ENCODE measurements at places on chromosomes 3 and 15.
A peak's percentile ranks its signal among the peaks of the same experiment; 100 is the strongest.

DNA sequence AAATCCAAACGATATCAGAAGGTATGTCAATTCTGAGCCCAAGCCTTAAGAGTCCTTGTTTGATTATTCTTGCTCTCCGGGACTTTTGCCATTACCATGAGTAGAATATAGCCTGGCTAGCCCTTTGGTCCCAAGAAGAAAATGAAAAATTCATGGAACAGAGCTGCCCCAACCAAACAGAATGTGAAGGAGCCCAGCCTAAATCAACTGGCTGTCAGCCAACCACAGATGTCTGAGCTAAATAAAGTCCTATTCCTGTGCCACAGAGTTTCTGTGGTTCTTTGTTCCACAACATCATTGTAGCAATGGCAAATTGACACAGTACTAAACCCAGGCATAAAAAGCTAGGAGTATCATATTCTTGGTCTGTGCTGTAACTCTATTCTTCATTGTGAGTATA is 185.2 kb downstream of the CPNE4 start:
- no peak for DNase-seq

DNA sequence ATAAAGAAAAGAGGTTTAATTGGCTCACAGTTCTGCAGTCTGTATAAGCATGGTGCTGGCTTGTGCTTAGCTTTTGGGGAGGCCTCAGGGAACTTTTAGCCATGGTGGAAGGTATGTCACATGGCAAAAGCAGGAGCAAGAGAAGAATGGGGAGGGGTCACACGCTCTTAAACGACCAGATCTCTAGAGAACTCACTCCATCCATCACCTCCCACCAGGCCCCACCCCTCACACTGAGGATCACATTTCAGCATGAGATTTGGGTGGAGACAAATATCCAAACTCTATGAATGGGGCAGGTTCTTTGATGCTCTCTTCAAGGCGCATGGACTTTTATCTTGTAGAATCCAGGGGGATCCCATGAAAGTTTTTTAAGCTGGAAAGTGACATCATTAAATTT is 75.7 kb downstream of the ITPR1 start:
- DNase-seq = no peak

DNA sequence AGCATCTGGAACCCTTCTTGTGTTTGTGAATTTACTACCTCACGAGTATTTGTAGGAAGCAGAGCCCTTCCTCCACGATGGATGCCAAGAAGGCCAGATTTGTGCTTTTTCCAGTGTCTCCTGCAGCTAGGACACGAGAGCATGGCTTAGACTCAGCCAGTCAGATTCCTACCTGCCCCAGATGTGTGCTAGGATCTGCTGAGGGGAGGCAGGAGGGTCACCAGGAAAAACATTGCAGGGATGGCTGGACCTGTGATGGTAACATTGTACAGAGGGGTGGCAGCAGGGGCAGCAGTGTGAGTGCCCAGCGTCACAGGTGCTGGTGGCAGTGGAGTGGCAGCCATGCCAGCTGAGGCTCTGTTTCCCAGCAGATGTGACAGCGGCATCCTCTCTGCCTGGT is 285.3 kb downstream of the FAM43A start:
- no peak for DNase-seq

DNA sequence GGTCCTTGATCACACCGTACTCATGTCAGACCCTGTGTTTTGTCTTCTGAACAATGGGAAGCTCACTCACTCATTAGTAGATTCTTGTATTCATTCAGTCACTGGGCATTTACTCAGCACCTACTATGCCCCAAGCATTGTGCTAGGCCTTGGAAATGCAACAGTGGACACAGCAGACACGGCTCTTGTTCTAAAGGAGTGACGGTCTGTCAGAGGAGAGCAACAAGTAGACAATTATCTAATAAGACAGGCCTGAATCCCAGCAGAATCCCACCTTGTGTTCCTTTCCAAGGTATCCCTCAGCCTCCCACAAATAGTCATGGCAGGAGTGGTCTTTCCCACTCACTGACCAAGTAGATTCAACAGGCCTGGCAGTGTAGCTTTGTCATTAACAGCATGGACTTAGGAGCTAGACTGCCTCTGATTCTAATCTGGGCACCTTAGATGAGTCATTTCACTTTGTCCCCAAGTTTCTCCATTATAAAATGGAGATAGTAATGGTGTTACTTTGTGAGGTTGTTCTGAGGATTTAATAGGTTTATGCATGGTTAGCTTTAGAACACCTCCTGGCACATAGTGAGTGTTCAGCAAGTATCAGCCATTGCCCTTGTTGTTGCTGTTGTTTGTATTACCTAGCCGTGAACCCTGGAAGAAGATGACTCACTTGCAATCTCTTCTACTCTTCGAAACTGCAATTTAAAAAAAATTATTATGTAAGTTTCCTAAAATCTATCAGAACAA is 69.1 kb downstream of the SSUH2 start:
- no peak for DNase-seq

DNA sequence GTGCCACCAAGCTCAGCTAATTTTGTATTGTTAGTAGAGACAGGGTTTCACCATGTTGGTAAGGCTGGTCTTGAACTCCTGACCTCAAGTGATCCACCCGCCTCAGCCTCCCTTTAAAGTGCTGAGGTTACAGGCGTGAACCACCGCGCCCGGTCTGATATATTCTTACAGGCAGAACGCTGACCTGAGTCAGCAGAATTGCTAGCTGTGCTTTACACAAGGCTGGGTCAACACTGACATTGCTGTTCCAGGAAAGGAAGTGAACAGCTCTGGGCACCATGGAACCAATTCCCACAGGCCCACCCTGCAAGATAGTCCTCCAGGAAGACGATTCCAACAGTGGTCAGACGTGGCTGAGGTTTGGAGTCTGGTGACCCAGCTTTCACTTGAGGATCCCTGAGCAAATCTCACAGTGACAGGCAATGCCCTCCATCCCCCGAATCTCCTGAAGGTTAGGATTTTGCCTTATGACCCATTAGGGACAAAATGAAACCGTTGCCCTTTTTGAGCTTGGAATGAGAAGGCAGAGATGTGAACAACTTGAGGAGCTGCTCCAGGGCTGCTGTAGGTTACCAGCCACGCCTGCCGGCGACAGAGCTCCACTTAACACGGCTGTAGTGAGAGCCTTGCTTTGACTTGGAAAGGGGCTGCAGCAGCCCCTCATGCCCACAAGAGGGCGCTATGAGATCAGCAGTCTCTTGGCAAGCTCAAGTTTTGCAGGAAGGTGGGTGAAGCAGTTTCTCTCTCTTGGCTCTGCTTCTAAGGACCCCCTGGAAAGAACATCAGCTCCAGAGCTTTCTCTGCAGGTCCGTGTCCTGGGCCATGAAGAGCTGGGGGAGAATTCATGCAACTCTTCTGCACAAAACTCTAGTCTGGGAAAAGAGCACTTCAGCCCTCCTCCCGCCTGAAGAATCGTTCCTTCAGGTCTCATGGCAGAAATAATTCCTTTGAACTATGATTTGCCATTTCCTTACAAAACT is 74.1 kb downstream of the SENP2 start:
- DNase-seq = peak; percentile 60

DNA sequence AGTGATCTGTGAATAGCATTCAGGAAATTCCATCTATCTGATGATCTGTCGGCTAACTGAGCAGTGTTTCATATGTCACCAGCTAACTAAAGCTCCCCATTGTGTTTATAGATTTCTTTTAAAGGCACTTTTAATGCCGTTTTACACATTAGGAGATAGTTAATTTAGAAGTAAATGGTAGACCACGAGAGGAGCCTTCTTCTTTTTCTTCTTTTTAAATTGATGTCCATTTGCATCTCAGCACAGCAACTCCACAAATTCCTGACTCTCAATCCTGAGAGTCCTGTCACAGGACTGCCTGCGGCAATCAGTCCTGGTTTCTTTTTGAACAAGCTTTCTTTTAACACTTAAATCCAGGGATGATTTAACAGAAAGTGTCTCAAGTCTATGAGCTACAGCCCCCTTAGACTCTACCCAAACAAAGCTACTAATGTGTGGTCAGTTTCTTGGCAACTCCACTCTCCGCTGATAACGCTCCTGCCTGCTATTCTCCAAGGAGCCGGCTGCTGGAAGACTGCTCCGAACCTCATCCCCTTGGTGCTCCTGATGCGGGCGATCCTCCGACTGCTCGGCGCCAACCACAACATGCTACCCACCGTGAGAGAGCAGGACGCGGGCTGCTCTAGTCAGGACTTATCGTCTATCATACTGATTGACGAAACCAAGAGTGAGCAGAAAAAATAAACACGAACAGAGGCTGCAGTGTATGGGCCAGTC is 421.4 kb downstream of the MECOM start:
- no peak for DNase-seq

GRCh38 chr3:53151870-53152660 is 8.9 kb upstream of the PRKCD start:
- no peak for DNase-seq

- DNase-seq = peak; percentile 27
Observed at GRCh38 chr3:185176750-185177359, 24.0 kb upstream of the C3orf70 start.

DNA sequence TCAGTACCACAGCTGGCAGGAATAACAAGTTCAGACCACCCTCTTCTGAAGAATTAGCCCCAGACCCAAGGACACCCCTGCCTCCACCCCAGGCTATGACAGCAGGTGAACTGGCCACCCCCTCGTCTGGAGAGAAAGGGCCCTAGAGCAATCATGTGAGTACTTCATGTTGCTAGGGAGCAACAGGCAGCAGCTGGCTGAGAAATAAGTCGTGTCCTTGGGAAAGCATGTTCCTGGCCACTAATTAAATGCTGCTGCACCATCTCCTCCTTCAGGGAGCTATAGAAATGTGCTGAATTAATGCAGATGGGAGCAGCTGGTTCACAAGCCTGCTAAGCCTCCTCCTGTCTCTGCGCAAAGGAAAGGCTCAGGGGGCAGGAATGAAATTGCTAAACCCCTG is 31.5 kb downstream of the MRPS11 start:
- no peak for DNase-seq

DNA sequence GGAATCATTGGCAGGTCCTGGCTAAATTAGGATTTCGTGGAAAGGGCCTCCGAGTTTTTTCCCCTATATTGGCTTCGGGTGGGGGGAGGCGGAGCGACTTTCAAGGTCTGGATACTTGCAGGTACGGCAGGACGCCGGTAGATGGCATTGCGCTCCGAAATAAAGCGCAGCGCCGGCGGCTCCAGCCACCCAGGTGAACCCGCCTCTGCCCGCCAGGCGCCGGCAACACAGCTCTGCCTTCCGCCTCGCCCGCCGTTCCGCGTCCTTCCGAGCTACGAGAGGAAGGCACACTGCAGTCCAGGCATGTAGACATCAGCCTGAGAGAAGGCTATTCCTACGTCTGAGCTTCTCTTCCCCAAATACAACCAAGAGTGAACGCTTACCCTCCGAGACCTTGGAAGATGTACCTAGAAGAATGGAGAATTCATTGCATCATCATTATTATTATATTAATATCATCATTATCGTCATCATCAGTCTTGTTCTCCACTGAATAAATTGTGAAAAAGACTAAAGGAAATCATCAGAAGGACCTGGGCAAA is 514.1 kb downstream of the MECOM start:
- DNase-seq = peak; percentile 57

- DNase-seq = no peak
Observed at GRCh38 chr3:36891701-36892160, 53.1 kb downstream of the TRANK1 start.

DNA sequence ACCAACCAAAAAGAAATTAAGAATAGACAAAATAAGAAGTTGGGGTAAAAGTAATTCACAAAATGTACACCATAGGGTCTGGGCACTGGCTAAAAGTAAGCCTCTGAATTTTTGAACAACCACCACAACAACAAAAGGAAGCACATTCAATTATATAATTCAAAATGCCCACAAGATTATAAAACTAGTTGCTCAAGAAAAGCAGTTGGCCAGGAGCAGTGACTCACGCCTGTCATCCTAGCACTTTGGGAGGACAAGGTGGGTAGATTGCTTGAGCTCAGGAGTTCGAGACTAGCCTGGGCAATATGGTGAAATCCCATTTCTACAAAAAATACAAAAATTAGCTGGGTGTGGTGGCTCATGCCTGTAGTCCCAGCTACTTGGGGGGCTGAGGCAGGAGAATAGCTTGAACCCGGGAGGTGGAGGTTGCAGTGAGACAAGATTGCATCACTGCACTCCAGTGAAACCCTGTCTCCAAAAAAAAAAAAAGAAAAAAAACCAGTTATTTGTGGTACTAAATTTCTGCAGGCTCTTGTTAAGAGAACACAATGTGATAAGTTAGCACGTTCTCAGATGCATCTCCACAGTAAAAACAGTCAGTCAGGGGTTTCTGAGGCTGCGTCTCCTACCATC is 6.6 kb upstream of the ATP11B start:
- no peak for DNase-seq

DNA sequence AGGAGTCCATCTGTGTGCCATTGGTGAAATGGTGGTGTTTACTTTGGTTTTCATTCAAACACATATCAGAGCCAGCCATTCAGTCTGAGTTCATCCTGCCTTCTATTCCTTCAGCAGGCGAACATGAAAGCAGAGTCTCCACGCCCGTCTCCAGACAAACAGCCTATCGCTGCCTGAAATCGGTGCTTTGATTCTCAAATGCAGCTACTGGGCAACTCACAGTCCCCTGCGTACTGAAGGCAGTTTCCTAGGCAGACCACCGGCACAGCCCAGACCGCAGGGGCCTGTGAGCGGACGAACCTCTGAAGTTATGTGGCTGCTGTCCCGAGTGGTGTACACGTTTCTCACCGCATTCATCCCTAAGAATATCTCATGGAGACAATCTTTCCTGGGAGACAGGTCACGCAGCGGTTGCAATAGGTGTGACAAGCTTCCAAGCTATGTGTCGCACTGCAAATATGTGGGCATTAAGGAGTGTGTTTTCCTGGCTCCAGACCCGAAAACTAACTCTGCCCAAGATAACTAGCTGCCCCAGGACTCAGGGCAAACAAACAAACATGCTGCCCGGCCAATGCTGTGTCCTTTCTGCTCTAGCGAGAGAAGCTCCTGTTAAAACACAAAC is 16.9 kb upstream of the RYR3 start:
- DNase-seq = no peak

- no peak for DNase-seq
Observed at GRCh38 chr3:42188376-42188775, 77.6 kb downstream of the CCK start.

DNA sequence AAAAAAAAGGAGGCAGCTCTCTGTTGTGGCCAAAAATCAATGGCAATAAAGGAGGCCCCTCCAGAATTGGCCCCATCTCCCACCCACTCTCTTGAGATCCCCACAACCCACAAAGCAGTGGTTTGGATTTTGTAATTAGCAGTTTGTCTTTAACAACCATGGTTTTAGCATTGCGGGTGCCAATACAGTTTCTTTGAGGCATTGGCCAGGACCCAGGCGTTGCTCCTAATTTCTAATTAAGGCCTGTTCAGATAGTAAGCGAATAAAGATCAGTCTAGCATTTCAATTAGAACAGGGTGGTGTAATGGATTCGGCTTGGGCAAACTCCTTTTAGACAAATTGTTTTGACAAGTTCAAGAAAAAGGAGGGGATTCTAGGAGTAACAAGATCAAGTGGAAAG is 23.6 kb upstream of the UACA start:
- DNase-seq = no peak

GRCh38 chr3:145983101-145983500 is 177.9 kb downstream of the PLOD2 start:
- DNase-seq = no peak

GRCh38 chr3:128395500-128396162 is 71.1 kb downstream of the DNAJB8 start:
- no peak for DNase-seq

Measured in CD4-positive, alpha-beta T cell treated with Interleukin-2 at 100 ng/mL for 4 hours (primary cell).